ENCODE measurements at places on chromosomes 6 and 20.

- no peak for DNase-seq
These were observed 55.9 kb downstream of the YTHDF1 start for GRCh38 chr20:63159826-63160640.

DNA sequence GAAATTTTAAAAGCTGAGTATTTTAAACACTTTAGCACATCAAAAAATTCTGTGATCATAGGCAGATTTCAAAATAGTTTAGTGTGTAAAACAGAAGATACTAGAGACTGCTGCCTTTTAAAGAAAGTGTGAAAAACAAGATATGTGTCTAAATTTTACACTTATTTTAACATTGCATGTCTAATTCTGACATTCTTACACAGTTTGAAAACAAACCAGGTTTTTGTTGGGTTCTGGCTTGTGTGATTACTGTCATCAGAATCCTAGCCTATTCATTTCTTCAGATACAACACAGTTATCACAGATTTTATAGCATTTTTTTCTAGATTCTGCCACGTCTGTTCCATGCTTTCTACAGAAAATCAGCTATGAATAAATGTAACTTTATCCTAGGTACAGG is 257.1 kb downstream of the EYS start:
- no peak for DNase-seq

DNA sequence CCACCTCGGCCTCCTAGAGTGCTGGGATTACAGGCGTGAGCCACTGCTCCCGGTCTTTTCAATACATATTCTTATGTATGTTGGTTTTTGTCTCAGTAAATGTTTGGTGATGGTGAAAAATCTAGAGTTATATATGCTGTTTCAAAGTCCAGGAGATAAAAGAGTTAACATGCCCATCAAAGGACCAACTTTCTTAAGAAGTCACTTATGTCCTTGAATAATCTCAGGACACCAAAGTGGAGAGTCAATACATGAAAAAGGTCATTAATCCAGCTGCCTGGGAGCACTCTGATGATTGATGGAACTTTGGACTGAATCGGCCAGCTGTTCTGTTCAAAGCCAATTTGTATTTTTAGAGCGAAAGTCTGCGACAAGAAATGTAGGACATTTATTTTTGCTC is 59.8 kb upstream of the HDAC2 start:
- no peak for DNase-seq

- DNase-seq, result no peak
These were observed 56.0 kb downstream of the MDN1 start for GRCh38 chr6:89763550-89763949.

DNA sequence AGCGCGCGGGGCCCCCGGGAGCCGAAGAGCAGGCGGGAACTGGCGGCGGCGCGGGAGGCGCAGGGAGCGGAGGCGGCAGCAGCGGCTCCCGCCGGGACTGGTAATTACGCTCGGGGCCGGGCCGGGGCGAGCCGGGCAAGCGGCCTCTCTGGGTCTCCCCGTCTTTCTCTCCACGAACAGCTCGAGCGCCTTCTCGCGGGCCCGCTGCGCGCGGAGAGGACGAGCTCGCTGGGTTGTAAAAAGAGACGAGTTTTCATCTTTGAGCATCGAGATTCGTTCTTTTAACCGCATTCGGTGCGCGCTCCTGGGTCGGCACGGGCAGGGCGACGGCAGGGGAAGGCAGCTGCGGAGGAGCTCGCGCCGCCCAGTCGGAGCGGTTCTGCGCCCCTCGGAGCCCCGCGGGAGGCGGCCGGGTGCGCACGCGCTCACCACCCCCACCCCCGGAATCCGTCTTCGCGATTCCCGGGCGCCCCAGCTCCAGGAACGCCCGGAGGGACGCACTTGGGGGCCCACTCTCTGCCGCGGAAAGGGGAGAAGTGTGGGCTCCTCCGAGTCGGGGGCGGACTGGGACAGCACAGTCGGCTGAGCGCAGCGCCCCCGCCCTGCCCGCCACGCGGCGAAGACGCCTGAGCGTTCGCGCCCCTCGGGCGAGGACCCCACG is 38.0 kb downstream of the YTHDF1 start:
- no peak for DNase-seq

GRCh38 chr6:92259171-92259570 is 1160.2 kb downstream of the EPHA7 start:
- no peak for DNase-seq

DNA sequence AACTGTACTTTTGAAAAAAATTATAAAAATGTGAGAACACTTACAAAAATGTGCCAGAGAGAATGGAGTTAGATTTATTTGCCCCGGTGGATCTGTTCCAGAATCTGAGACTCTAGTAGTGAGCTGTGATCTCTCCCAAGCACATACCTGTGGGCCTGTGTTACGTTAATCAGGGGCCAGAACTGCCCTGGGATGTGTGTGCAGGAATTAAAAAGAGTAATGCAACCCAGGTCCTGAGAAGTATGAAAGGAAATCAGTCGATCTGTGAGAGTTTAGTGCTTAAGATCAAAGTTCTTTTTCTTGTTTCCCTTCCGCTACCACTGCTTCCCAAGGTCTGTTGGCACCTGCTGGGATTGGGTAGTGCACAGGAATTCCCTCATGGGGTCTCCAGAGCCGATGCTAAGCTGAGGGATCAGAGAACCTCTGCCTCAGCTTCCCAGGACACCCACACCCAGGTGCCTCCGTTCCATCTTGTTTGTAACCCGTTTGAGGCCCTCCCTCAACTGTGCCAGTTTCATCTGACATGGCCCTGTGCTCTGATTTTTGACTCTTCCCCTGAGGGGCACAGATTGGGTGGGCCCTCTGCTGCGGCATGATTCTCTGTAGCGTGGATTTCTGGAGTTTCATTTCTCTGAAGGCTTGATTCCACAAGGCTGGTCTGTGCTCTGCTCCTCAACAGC is 87.7 kb downstream of the RREB1 start:
- no peak for DNase-seq

DNA sequence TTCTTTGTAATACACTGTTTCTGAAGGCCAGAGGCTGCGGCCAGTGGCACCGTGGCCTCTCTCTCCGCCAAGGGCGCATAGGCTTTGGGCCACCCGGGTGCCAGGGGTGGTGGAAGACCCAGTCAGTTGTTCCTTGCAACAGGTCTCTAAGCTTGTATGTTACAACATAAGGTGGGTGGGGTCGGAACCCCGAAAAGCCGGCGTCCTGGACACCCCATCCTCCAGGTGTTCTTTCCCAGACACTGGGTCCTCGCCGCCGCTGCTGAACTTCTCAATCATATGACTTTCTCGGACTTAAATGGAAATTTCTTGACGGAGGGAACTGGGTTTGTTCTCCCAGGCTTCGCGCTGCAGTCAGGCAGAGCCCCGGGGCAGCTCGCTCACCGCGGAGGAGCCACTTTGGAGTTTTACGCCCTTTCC is 983 bp upstream of the KCNQ5 start:
- DNase-seq, result no peak

DNA sequence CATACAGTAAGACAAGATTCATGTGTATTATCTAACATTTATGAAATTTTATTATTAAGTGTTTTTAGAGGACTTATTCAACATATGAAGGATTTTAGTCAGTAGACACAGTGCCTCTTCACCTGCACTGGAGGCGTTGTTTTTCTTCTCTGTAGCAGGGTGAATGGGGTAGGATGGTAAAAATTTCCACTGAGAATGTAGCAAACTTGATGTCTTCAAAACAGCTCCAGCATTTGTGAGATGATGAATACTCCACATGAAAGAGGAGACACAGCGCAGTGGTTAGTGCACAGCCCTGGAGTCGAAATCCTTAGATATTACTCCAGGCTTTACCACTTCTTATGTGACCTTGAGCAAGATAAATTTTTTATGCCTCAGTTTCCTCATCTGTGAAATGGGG is 110.5 kb upstream of the AHI1 start:
- no peak for DNase-seq
